ENCODE measurements at places on chromosomes 3 and 15.
A peak's percentile ranks its signal among the peaks of the same experiment; 100 is the strongest.

- DNase-seq = peak; percentile 81
Observed at GRCh38 chr15:78056714-78057269, 20.7 kb downstream of the TBC1D2B start.

DNA sequence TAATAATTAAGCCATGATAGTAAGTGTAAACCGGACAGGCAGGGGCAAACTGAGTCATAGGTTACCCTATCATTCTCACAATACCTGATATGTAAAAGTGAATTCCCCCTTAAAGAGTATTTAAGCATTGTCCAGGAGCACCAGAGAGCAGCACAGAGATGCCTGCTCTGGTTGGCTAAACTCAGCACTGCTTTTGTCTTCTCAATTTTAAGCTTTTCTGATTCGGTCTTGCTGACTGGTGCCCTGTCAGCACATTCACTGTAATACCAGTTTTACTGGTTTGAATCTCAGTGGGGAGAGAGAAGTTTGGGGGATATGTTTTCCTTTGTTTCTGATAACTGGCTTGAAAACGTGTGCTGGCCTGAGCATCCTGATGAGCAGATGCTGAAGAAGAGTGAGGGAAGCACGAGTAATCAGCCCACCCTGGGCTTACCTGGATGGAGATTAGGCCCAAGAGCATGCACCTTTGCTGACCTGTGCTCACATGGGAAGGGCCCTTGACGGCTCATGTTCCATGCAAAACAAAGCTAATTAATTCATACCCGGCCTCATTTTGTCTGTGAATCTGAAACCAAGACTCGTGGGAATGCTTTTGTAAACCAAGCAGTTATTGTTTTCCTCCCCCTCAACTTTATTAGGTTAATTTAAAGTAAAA, 208.5 kb upstream of the MRPL3 start:
- DNase-seq = no peak

DNA sequence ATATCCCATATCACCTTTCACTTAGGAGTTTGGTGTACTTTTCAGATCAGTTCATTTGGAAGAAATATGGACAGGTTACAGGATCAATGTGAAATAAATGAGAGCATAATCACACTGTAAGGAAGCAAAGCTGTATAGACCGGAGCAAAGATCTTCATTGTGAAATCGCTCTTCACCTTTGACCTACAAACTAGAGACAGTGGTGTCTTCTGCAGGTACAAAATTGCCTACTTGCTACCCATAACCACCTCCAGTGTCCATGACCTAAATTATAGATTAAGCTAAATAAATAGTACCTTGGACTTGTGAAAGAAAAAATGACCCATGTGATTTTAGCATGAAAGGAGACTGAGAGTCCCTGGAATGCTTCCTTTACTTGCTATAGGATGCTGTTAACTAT, 379.5 kb upstream of the SUCLG2 start:
- no peak for DNase-seq

GRCh38 chr3:60955034-60955433, 296.2 kb downstream of the FHIT start:
- DNase-seq = no peak

- DNase-seq = no peak
Observed at GRCh38 chr3:181330257-181330656, 340.7 kb upstream of the DNAJC19 start.

DNA sequence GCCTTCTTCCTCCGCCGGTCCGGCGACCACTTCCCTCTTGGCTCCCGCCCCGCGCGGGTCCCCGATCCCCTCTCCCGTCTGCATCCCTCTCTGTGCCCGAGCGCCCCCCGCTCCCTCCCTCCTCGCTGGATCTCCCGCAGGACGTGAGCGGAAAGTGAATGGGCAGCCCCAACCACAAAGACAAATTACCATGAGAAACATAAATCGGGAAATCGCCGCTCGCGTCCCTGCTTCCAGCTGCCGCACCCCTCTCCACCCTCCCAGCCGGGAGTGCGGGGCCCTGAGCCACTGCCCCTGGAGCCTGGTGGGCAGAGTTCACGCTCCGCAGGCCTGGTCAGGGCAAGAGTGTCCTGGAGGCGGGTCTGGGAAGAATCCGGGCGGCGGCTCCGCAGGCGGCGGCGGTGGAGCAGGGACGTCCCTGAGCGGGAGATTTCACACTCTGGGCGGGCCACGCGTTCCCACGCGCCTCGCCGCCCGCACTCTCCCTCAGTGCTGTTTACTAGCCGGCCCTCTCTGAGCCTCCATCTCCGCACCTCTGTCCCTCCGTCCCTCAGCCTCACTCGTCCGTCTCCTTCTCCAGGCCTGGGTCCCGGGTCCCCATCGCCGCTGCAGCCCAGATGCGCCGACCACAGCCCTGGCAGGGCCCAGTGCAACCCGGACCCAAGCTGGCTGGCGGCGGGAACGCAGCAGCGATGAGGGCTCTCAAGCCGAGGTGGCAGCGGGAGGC, 835 bp downstream of the SEMA5B start:
- DNase-seq = peak; percentile 9

GRCh38 chr3:36172699-36173098, 207.6 kb upstream of the STAC start:
- no peak for DNase-seq

DNA sequence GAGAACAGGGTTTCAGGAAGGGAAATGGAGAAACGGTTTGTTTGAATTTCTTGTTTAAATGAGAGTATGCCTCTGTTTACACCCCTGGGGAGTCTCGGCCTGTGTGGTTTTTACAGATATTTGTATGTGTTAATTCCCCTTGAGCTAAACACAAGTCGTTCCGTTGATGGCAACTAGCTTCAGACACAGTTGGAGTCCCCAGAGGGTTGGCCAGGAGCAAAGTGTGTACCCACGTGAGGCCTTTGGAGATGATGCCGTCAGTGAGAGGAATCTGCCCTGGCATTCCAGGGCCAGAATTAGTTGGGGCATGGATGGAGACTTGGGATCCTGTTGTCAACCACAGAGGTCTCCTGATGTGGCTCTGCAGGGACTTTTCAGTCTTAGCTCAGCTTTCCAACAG, 44.0 kb downstream of the CEMIP start:
- DNase-seq = no peak

DNA sequence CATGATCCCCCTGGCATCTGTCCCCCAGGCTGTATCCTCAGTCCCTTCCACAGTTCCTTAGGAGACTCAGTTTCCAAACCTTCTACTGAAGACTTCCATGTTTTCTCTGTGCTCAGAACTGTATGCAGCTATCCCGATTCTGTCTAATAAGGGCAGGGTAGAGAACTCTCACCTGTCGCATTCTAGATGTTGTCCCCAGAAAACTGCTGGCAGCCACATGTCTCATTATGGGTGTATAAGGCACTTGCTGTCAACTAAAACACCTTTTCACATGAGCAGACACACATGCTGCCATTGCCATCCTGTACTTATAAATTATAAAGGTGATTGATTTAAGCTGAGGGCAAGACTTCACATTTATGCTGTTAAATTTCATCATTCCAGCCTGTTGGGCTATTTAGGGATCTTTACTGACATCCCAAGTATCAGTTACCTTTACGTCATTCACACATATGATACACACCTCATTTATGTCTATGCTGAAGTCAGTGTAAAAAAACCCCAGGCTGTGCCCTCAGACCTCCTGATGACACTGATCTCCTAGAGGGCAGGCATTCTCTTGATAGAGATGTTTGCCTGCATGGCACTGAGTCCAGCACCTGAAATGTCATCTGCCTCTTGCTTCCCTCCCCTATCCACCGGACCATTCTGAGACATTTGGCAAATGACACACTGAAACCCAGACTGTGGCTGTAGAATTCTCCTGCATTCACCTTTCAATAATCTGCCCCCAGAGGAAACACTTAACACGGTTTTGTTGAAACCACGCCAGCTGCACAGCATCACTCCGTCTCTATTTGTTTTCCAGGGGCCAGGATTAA, 35.8 kb downstream of the BTD start:
- no peak for DNase-seq

- DNase-seq = peak; percentile 23
Observed at GRCh38 chr3:11245827-11246662, 26.2 kb upstream of the ATG7 start.

GRCh38 chr3:135325096-135325495, 530.0 kb downstream of the EPHB1 start:
- no peak for DNase-seq

DNA sequence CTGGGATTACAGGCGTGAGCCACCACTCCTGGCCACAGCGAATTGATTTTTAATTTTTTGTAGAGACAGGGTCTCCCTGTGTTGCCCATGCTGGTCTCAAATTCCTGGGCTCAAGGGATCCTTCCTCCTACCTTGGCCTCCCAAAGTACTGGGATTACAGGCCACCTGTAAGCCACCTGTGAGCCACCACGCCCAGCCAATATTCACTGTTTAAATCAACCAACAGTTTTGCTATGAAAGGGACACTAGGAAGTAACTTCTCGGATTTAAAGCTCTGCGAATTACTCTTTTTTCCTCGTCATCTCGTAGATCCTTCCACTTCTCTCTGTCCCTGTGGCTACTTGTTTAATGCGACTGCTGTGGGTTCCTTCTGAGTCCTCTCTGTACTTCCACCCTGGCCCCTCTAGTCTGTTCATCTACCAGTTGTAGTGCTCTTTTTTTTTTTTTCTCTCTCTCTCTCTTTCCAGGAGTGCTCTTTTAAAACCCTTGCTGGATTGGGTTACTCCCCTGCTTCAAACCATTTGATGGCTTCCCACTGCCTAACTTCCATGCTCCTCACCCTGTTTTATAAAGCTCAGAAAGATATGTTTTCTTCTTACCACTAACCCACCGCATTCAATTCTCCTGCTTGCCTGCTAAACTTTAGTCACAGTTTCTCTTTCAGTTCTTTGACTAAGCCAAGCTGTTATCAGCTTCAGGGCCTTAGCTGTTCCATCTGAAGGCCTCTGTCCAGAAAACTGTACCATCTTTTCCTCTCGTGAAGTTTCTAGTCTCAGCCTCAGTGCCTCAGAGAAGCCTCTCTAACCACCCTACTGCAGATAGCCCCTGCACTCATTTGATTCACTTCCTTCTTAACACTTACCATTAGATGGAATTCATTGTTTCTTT, 12.4 kb downstream of the RTF1 start:
- no peak for DNase-seq

DNA sequence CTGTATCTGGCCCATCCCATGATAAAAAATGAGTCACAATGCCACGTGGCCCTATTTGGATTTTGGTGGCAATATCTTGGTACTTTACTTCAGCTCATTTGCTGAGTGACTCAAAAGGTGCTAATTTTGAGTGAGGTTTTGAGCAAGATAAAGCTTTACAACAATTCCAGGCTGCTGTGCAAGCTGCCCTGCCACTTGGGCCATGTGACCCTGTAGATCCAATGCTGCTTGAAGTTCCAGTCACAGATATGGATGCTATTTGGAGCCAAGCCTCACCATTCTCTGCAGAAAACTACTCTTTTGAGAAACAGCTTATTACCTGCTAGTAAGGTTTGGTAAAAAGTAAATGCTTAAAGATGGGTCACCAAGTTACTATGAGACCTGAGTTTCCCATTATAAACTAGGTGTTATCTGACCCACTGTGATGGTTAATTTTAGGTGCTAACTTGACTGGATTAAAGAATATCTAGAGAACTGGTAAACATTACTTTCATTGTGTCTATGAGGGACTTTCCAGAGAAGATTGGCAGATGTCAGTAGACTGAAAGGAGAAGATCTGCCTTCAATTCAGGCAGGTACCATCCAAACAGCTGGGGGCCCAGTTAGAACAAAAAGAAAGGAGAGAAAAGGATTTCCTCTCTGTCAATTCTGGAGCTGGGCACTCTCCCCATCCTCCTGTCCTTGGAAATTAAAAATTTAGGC, 1083.9 kb downstream of the DIPK2A start:
- no peak for DNase-seq

DNA sequence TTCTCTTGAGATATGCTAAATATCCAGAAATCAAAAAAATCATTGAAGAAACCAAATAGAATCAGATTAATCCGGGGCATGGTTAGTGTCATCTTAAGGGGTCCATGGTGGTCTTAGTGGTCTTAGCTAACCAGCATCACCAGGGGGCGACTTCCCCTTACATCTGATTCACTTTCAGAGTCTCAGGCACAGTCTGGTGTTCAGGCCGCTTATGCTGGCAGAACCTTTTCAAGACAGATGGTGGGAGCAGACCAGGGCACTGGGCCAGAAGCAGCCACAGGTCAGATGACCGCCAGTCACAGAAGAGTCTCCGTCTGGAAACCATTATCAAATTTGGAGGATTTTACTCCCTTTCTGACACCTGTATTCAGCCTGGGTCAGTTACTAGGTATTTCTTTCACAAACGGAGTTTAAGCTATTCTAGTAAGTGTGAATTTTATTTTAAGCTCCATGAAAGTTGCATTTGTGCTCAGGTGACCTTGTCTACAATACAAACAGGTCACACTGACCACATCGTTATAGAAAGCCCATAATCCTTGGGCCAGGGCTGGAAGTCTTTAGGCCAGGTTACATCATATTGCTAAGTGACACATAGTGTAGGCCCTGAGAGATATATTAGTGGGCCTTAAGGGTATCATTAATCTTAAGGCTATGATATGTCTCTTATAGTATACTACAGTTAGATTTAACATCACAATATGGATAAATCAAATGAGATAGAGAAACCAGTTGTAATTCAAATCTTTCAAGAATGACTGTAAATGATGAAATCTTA, 365.5 kb downstream of the GBE1 start:
- DNase-seq = no peak

DNA sequence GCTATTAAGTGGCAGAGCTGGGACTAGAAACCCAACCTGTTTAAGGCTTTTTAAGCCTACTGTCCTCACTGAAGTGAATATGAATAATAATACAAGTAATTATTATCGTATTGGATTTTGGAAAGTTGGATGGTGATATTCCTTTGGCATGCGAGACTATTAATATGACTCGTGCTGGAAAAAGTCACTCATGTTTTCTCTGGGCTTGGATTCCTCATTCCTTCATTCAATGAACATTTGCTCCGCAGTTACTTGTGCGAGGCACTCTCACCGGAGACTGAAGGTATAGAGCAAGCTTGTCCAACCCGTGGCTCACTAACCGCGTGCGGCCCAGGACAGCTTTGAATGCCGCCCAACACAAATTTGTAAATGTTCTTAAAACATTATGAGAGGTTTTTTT, 694 bp downstream of the PLAAT1 start:
- DNase-seq = no peak

DNA sequence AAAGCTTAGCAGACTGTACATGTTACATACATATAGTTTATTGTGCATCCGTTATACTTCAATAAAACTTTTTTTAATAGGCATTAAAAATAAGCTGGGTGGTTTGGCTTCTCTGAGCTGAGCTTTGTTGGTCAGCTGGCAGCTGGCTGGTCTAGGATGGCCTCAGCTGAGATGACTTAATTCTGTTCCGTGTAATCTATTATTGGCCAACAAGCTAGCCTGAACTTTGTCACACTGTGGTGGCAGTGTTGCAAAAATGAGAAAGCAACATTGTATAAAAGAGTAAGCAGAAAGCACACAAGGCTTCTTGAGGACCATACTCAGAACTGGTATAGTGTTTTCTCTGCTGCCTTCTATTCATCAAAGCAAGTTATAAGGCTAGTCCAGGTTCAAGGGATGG, 45.2 kb downstream of the CGGBP1 start:
- no peak for DNase-seq
